ENCODE measurements at places on chromosomes 4 and X. TPM values are rescaled to one million over a fixed set of nuclear protein-coding genes. Genes with fewer than 3 reads are reported as not detected.
A peak's percentile ranks its signal among the peaks of the same experiment; 100 is the strongest.

DNA sequence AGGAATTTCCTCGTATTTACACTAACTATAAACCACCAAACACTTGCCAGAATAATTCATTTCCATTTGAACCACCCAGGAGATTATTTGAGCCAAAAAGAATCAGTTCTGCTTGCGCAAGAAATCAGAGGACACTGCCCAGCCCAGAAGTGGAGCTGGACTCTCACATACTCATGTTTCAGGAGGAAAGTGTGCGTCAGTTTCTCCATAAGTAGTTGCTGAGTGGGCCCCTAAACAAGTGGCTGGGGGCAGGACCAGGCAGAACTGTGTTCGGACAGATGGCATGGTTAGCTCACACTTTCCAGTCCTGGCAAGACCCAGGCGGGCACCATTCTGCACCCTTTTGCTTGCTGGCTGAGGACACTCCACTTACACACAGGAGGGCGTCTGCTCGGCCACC is 38.8 kb downstream of the BTC start:
- H3K4me3 ChIP-seq: no peak overlapping the region
- no peaks in the 10 kb centered on the region for H3K4me1 ChIP-seq
- H3K27me3 ChIP-seq: no peaks in the 10 kb centered on the region
- H3K27ac ChIP-seq: no peak overlapping the region
- H3K36me3 ChIP-seq: no peaks in the 10 kb centered on the region

DNA sequence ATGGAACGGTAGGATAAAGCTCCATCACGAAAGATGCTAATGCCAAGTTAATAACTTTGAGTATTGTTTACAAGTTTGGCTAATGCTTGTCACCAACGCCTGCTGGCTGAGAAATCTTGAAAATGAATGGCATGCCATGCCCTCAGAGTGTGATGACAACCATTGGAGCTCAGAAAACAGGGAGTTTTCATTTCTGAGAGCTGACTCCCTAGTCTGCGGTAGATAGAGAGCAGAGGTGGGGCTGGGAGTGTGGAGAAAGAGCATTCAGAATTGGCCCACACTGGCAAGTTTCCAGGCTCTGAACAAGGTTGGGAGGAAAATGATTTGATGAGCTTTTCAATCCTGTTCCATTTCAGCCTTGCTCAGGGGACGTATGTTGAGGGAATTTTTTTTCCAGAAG is 183.9 kb downstream of the CPEB2 start:
- H3K27me3 ChIP-seq: no peaks in the 10 kb centered on the region
- H3K4me3 ChIP-seq: no peak overlapping the region
- no peaks in the 10 kb centered on the region for H3K36me3 ChIP-seq
- no peaks in the 10 kb centered on the region for H3K4me1 ChIP-seq
- H3K27ac ChIP-seq: no peak overlapping the region

DNA sequence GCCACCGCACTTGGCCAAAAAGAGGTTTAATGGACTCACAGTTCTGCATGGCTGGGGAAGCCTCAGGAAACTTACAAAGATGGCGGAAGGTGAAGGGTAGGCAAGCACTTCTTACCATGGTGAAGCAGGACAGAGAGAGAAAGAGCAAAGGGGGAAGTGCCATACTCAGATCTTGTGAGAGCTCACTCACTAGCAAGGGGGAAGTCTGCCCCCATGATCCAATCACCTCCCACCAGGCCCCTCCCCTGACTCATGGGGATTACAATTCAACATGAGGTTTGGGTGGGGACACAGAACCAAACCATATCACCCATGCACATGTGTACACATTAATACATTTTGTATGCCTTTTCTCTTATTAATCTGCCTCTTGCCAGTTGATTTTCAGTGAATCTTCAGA is 77.2 kb upstream of the HSD17B10 start:
- no peaks in the 10 kb centered on the region for H3K4me1 ChIP-seq
- DNase-seq: no peak

DNA sequence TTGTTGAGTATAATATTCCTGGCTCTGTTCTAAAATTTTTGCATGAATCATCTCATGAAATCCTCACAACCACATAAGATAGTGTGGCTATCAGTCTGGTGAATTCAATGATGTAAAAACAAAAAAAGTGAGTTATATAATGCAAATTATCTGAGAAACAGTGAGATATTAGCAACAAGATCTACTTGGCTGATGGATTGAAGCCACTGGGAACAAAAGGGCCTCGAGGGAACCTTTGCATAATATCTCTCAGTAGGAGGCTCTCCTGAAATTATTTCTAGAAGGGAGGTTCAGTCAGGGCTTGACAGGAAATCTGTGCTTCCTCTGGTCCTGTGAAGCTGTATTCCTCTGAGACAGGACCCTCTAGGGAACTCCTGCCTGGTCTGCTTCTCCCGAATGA is 30.1 kb upstream of the NUP54 start:
- no peak overlapping the region for H3K27ac ChIP-seq
- H3K27me3 ChIP-seq: no peaks in the 10 kb centered on the region
- peaks cover 18% of the 10 kb centered on the region for H3K36me3 ChIP-seq
- no peak for DNase-seq
- H3K4me1 ChIP-seq: peaks cover 4% of the 10 kb centered on the region

DNA sequence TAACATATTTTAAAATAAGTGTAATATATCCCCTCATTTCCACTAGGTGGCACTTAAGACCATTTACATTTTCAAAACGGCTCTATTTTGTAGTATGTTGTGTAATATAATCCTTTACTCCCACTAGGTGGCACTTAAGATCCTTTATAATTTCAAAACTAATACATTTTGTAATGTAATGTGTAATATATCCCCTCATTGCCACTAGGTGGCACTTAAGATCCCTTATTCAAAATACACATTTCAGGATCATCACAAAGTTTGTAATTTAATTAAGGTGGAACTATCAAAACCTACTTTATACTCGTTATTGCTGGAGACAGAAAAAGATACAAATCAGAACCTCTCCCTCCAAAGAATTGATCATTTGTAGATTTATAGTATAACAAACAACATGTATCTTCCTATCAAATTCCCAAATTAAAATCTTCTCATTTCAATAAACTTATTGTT is 132.5 kb downstream of the ARHGAP6 start:
- no peak overlapping the region for H3K4me3 ChIP-seq
- H3K27ac ChIP-seq: no peak overlapping the region
- peak; percentile 93 for DNase-seq
- no peaks in the 10 kb centered on the region for H3K4me1 ChIP-seq
- no peaks in the 10 kb centered on the region for H3K36me3 ChIP-seq

- DNase-seq: no peak
- no peaks in the 10 kb centered on the region for H3K4me1 ChIP-seq
- no peak overlapping the region for H3K27ac ChIP-seq
- no peaks in the 10 kb centered on the region for H3K36me3 ChIP-seq
- H3K27me3 ChIP-seq: no peaks in the 10 kb centered on the region
These were observed 585.1 kb upstream of the FRG1 start for GRCh38 chr4:189355590-189355989.

GRCh38 chrX:30971774-30972603 is 82.9 kb upstream of the TAB3 start:
- no peaks in the 10 kb centered on the region for H3K4me1 ChIP-seq
- peaks cover 7% of the 10 kb centered on the region for H3K27me3 ChIP-seq
- no peak overlapping the region for H3K4me3 ChIP-seq
- no peaks in the 10 kb centered on the region for H3K36me3 ChIP-seq
- DNase-seq: peak; percentile 84
- H3K27ac ChIP-seq: no peak overlapping the region

DNA sequence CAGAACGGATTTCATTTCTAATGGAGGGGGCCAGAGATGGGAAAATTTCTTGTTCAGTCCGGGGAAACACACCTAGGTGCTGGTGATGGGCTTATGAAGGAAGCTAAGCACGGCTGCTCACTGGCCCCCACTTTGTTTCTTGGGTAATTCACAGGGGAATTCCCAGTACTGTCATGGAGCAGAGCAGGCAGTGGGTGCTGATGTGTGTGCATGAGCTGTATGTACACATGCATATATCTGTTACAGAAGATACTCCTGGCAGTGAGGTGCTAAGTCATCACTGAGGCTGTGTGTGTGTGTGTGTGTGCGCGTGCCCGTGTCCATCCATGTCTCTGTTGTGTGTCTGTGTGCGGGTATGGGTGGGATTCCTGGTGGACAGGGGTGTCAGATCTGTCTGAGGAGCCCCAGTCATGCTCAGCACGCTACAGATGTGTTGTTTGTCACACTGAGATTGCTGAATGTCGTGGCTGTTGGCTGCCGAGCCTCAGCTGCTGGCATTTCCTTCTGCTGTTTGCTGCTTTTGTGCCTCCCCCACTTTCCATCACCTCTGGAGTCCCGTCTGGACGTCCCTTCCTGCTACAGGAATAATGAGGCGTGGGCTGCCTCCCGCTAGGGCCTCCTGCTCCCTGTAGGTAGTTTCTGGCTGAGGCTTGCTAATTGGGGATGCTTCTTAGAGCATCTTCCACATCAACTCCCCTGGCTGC is 53.3 kb downstream of the JADE1 start:
- H3K27me3 ChIP-seq: no peaks in the 10 kb centered on the region
- H3K36me3 ChIP-seq: peaks cover 37% of the 10 kb centered on the region
- H3K4me3 ChIP-seq: no peak overlapping the region
- no peak for DNase-seq
- no peak overlapping the region for H3K27ac ChIP-seq
- H3K4me1 ChIP-seq: peaks cover 12% of the 10 kb centered on the region

DNA sequence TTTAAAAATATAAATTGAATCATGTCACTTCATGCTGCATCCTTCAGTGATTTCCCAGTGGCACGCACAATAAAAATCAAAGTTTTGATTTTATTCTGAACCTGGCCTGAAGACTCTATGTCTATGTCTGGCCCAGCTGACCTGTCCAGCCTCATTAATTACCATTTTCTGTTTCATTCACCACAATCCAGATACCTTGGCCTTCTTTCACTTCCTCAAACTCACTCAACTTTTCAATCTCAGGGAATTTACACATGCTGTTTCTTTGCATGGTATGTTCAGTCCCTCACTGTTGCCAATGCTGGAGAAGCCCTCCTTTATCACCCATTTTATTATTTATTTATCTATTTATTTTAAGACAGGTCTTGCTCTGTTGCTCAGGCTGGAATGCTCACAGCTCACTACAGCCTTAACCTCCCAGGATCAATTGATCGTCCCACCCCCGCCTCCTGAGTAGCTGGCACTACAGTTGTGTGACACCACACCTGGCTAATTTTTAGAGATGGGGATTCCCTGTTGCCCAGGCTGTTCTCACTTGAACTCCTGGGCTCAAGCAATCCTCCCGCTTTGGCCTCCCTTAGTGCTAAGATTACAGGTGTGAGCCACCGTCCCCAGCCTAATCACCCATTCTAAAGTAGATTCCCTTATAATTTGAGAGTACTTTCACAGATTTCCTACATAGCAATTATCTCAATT is 43.1 kb downstream of the ZGRF1 start:
- H3K4me3 ChIP-seq: no peak overlapping the region
- H3K27ac ChIP-seq: no peak overlapping the region
- H3K4me1 ChIP-seq: no peaks in the 10 kb centered on the region
- DNase-seq: no peak

- H3K27me3 ChIP-seq: no peaks in the 10 kb centered on the region
- DNase-seq: no peak
- no peaks in the 10 kb centered on the region for H3K4me1 ChIP-seq
- H3K4me3 ChIP-seq: no peak overlapping the region
- peaks cover 13% of the 10 kb centered on the region for H3K36me3 ChIP-seq
- no peak overlapping the region for H3K27ac ChIP-seq
These were observed 105.8 kb upstream of the CBR4 start for GRCh38 chr4:169115897-169116254.

GRCh38 chr4:157741642-157742041 is 431.2 kb downstream of the GASK1B start:
- no peaks in the 10 kb centered on the region for H3K27me3 ChIP-seq
- no peaks in the 10 kb centered on the region for H3K4me1 ChIP-seq
- H3K36me3 ChIP-seq: no peaks in the 10 kb centered on the region
- no peak overlapping the region for H3K4me3 ChIP-seq

GRCh38 chr4:113783701-113784100 is 22.2 kb upstream of the CAMK2D start:
- H3K27ac ChIP-seq: no peak overlapping the region
- no peaks in the 10 kb centered on the region for H3K36me3 ChIP-seq
- H3K27me3 ChIP-seq: no peaks in the 10 kb centered on the region
- no peak overlapping the region for H3K4me3 ChIP-seq
- no peak for DNase-seq
- no peaks in the 10 kb centered on the region for H3K4me1 ChIP-seq

DNA sequence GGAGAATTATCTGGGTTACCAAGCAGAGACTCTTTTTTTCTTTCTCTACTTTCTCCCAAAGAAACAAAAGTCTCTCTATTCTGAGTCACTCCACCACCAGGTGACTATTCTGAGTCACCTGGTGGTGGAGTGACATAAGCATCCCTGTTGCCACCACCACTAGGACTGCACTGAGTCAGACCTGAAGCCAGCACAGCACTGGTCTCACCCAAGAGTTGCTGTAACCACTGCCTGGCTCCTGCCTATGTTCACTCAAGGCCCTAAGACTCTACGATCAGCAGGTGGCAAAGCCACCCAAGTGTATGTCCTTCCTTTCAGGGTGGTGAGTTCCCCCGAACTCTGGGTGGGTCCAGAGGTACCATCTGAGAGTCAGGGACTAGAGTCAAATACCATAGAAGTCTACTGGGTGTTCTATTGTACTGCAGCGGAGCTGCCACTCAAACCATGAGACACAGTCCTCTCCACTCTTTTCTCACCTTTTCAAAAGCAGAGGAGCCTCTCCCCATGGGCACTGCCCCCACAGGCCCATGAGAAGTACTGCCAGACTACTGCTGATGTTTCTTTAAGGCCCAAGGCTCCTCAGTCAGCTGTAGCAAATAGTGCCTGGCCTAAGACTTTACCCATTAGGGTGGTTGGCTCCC is 209.6 kb upstream of the IRS4 start:
- H3K4me1 ChIP-seq: no peaks in the 10 kb centered on the region
- no peaks in the 10 kb centered on the region for H3K36me3 ChIP-seq
- DNase-seq: no peak
- no peak overlapping the region for H3K4me3 ChIP-seq
- H3K27ac ChIP-seq: no peak overlapping the region
- H3K27me3 ChIP-seq: peaks cover 5% of the 10 kb centered on the region

GRCh38 chr4:170580651-170581050 is 490.9 kb upstream of the AADAT start:
- no peak overlapping the region for H3K4me3 ChIP-seq
- no peaks in the 10 kb centered on the region for H3K4me1 ChIP-seq
- no peaks in the 10 kb centered on the region for H3K27me3 ChIP-seq

GRCh38 chrX:48784726-48785125 is 1.7 kb upstream of the GATA1 start:
- peaks cover 2% of the 10 kb centered on the region for H3K27me3 ChIP-seq
- H3K4me1 ChIP-seq: no peaks in the 10 kb centered on the region
- H3K27ac ChIP-seq: no peak overlapping the region

The MAGEC2 gene
- not detected for total RNA-seq

The MAGEA10 gene
- not detected for total RNA-seq

The FAT4 gene
- total RNA-seq: 85.5 TPM

The ADAM29 gene
- 5.8 TPM for total RNA-seq
